Hepatocyte (in vitro differentiated cells): ENCODE measurements at places on chromosomes 4 and X. TPM values are rescaled to one million over a fixed set of nuclear protein-coding genes. Genes with fewer than 3 reads are reported as not detected.
A peak's percentile ranks its signal among the peaks of the same experiment; 100 is the strongest.

PABPC1L2A gene
- not detected in 2 replicates for total RNA-seq

FAM236A gene
- total RNA-seq: not detected in 2 replicates

ZBED1 gene
- 41.4 and 43.1 TPM in 2 replicates for total RNA-seq

OPN1LW gene
- total RNA-seq: not detected in 2 replicates

PRR32 gene
- not detected in 2 replicates for total RNA-seq

STAP1 gene
- not detected in 2 replicates for total RNA-seq

QRFPR gene
- total RNA-seq: 0.17 and 0.68 TPM in 2 replicates

ITIH6 gene
- not detected in 2 replicates for total RNA-seq

OTUD6A gene
- total RNA-seq: not detected in 2 replicates

GUCY1A1 gene
- 41.2 and 44.9 TPM in 2 replicates for total RNA-seq

STATH gene
- not detected in 2 replicates for total RNA-seq

PCGF3 gene
- total RNA-seq: 43.5 and 43.9 TPM in 2 replicates

GUCY1B1 gene
- total RNA-seq: 15.0 and 16.7 TPM in 2 replicates

FAM133A gene
- total RNA-seq: 0.93 and 1.2 TPM in 2 replicates

HAND2 gene
- total RNA-seq: 67.9 and 69.7 TPM in 2 replicates

PABPC5 gene
- 5.4 and 7.1 TPM in 2 replicates for total RNA-seq

QDPR gene
- 56.2 and 67.6 TPM in 2 replicates for total RNA-seq

DNA sequence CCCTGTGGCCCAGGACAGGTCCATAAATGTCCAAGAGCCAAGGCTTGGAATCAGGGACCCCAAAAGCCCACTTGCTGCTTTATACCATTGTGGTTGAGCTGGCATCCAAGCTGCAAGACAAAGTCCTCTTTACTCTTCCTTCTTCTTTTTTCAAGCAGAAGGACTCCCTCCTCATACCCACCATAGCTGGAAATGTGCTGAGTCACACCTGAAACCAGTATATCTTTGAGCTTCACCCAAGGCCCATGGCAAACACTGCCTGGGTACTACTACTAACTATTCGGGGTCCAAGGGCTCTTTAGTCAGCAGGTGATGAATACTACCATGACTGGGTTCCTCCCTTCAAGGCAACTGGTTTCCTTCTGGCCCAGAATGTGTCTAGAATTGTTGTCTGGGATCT, 37.3 kb upstream of the NMU start:
- no peak for DNase-seq

DNA sequence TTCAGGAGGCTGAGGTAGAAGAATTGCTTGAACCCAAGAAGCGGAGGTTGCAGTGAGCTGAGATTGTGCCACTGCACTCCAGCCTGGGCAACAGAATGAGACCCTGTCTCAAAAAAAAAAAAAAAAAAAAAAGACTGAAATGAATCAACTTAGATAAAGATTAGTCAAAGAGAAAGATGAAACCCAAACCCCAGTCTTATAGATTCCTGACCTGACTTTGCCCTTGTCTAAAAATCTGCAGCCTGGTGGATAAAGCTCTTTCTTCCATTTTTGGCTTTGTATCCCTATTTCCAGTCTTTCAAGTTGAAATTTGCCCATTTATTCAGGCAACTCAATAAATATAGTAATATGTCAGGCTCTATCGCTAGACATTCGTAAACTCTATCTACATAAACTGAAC, 39.3 kb upstream of the SPINK2 start:
- DNase-seq: no peak

DNA sequence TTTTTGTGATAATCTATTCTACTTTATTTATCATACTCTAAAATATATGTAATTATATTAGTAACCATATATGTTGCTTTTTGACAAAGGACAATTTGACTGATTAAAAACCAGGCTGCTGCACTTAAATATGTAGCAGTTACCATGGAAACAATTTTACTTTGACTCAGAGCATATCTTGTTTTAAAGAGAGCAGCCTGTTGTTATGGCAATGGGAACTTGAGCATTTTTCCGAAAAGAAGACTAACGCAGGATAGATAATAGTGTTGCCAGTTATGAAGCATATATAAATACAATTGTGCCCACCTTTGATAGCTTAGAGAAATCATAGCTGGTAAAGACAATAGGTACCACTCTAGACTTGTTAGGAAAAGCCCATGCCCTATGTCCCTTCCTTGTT, 283.0 kb downstream of the GASK1B start:
- DNase-seq: no peak

- DNase-seq: no peak
These were observed 379.0 kb downstream of the INPP4B start for GRCh38 chr4:142467088-142467487.

GRCh38 chr4:67581208-67581857, 22.8 kb downstream of the STAP1 start:
- no peak for DNase-seq

DNA sequence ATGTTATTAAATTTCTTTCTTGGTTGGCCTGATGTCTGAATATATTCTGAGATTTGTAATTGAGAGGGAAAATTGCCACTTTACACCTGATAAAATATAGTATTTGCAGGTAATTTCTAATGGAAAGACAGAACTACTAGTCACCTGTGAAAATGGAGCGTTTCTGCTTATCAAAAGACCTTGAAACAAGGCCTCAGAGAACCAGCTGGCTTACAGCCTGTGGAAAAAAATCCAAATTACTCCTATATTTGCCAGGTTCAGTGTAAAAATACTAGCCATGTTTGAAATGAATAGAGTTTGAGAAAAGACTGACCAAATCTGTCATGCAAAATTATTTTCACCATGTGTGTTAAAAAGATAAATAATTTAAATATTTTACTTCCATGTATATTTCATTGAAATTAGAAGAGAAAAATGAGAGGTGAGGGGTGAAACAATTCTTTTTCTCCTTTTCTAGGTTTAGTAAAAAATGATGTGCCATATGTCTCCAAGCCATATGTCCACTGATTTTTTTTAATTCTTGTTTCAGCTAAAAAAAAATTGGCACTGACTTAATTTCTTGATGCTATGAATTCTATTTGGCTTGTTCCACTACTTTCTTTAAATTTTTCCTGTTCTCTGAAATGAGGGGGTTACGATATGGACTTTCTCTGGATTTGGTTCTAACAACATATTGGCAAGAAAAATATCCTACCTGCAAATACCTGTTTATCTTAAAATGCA, 464.9 kb downstream of the GRXCR1 start:
- DNase-seq: no peak

GRCh38 chrX:70998411-70999027, 67.6 kb upstream of the SLC7A3 start:
- peak; percentile 58 for DNase-seq

- peak; percentile 79 for DNase-seq
These were observed 71.7 kb downstream of the DDX60L start for GRCh38 chr4:168408620-168409019.

GRCh38 chrX:79573760-79574159, 206.6 kb upstream of the ITM2A start:
- no peak for DNase-seq

- no peak for DNase-seq
These were observed 239.0 kb upstream of the MAB21L2 start for GRCh38 chr4:150342945-150343344.

- no peak for DNase-seq
These were observed 30.4 kb downstream of the SMAD1 start for GRCh38 chr4:145511913-145512522.

- DNase-seq: no peak
These were observed 36.7 kb upstream of the GRXCR1 start for GRCh38 chr4:42855779-42856178.

DNA sequence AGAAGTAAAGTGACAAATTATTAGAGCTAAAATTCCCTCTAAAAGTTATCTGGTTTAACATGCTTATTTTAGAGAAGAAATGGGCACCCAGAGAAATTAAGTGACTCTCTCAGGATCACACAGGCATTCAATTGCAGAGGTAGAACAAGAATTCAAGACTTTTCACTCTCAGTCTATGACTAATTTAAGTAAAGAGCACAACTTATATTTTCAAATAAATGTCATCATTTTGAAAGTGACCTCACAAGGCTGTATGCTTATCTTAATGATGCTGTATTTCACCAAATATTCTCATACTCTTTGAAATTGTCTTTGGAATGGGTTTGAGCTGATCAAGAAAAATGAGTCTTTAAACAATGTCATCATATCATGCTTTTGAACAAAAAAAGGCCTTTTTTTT, 15.3 kb downstream of the GPR174 start:
- no peak for DNase-seq

- no peak for DNase-seq
These were observed 16.0 kb upstream of the RBM3 start for GRCh38 chrX:48558271-48558670.

GRCh38 chr4:142960126-142960525, 114.0 kb upstream of the INPP4B start:
- DNase-seq: peak; percentile 21

GRCh38 chrX:23052324-23052723, 52.6 kb downstream of the DDX53 start:
- DNase-seq: no peak

DNA sequence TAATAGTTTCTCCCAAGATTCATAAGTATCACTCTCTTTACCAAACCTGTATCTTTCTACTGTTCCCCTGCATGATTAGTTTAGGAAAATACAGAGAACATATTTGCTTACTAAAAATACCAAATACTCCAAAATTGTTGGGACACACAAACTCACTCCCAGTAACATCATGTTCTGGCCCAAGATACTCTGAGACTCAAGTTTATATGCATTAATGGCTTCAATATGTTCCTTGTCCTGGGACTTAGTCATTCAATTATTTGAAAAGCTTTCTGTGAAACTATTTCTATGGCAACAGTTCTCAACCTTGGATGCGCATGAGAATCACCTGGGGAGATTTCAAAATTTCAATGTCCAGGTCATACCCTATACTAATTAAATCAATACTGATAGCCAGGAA, 138.9 kb upstream of the PTCHD1 start:
- no peak for DNase-seq

DNA sequence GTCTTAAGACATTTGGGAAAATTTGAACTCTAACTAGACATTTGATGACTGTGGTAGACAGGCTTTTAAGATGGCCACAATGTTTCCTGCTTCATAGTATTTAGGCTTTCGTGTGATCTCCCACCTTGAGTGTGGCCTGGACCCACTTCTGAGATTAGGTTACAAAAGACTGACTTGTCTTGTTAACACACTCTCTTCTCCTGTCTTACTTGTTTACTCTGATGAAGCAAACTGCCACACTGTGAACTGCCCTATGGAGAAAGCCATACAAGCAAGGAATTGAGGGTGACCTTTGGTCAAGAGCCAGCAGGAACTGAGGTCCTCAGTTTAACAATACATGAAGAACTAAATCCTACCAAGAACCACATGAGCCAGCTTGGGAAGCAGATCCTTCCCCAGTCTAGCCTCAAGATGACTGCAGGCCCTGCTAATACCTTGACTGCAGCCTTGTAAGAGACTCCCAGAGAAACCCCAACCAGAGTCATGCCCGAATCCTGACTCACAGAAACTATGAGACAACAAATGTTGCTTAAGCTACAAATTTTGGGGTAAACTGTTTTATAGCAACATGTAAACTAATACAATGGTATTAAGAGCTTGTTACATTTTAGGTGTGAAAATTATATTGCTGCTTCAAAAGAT, 20.3 kb downstream of the UBA6 start:
- peak; percentile 11 for DNase-seq

DNA sequence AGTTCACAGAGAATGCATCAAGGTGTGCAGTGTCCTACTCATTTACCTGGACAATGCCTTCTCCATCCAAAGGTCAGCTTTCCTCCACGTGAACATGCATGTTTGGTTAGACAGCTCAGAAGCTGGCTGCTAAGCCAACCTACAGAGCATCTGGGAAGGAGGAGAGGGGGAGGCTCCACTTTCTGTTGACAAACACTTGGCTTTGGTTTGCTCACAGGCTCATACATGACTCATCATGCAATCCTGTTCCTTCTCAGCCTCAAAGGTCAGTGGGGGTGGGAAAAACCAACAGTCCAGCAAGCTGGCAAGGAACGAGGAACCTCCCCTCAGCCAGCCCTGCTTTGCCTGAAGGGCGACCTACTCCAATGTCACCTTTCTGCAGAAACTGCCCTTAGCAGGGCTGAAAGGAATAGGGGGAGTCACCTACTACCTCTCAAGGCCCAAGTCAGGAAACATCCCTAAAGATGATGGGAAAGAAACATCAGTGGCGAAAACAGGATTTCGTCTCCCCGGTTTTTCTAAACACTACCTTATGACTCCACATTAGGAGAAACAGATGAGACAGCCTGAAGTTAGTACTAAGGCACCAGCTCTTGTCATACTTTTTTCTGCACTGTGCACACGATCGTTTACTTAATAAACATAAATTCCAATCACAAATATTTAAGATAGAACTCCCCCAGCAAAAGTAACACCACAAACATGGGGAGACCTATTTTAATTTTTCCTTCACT, 37.9 kb downstream of the RELL1 start:
- peak; percentile 92 for DNase-seq

DNA sequence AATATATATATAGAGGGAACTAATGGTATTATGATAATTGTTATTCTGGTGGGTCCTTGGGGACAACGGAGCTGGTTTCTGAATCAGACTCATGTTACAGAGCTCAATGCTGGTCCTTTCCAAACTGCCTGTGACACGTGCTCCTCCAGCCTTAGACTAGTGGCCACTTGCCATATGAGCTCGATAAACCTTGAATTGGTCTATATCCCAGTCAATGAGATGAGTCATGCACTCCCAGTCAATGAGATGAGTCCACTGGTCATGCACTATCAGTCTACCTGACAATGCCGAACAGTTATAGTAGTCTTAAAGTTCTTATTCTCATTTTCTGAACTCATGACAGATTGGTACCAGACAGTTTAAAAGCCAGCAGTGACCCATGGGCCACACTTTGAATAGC, 325.2 kb downstream of the LDB2 start:
- no peak for DNase-seq

DNA sequence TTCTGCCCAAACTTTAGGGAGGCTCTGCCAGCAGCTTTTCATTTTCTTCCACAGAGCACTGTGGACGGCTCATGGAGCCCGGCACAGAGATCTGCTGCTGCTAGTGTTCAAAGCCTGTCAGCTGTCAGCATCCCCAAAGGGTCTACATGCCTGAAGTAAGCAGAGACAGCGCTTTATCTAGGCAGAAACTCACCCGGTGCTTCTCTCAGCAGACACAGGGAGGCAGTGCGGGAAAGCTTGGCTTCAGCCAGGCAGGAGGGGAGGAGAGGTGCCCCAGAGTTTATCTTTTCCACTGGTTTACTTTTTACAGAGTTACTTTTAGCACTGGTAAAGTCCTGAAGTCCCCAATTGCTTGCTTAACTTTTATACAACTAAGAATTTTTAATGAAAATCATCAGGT, 339.3 kb downstream of the NKX6-1 start:
- DNase-seq: peak; percentile 69

DNA sequence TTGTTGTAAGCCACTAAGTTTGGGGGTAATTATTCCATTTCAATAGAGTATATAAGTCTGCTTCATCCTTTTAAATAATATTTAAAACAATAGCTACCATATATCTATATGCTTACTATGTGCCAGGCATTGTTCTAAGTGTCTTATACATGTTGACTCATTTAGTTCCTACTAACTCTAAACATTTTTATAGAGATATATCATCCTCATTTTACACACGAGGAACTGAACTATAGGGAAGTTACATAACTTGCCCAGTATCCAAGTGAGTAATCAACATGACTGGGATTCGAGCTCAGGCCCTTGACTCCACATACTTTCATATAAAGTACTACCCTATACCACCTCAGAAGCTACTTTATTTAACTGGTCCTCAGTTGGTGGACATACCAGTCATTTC, 175.3 kb upstream of the RAI2 start:
- DNase-seq: no peak

- DNase-seq: no peak
These were observed 84.4 kb downstream of the LRP2BP start for GRCh38 chr4:185311113-185311888.
